M059J (cell line): ENCODE measurements at places on chromosomes 16 and 17. TPM values are rescaled to one million over a fixed set of nuclear protein-coding genes. Genes with fewer than 3 reads are reported as not detected.

TBC1D3 gene
- total RNA-seq = not detected in 2 replicates

HS3ST3B1 gene
- 3.3 and 8.2 TPM in 2 replicates for total RNA-seq

PPP1R27 gene
- not detected in 2 replicates for total RNA-seq

DNA sequence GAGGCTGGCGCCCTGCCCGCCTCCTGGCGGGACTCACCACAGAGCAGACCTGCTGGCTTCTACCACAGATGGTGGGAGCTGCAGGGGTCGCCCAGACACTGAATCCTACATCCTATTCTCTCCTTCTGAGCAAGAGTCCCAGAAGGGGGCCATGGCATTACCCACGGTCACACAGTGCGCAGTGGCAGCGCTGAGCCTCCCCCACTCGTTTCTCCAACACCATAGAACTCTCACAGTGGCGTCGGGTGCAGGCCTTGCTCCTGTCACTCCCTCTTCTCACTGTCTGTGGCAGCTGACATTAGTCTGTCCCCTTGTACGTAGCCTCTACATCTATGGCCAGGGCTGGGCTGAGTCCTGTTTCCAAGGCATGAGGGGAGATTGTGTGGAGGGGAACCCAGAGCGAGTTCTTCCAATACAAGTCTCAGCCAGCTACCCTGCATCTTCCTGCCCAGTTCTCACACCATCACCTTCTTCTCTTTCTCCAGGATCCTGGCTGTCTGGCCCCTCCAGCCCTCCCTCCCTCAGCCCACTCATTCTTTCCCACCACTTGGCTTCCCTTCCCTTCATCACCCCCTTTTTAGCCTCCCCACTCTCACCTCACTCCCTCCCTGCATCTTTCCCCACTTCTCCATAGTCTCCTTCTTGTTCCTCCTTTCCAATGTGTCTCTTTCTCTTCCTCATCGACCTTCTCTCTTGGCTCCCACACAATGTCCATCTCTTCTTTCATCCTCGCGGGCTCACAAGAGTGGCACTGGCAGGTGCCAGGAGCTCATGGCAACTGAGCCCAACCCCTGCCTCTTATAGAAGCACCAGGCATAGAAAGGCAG is 5.9 kb downstream of the UBTF start:
- DNase-seq = no peak

GRCh38 chr17:45951941-45952340 is 47.1 kb upstream of the STH start:
- no peak for DNase-seq

DNA sequence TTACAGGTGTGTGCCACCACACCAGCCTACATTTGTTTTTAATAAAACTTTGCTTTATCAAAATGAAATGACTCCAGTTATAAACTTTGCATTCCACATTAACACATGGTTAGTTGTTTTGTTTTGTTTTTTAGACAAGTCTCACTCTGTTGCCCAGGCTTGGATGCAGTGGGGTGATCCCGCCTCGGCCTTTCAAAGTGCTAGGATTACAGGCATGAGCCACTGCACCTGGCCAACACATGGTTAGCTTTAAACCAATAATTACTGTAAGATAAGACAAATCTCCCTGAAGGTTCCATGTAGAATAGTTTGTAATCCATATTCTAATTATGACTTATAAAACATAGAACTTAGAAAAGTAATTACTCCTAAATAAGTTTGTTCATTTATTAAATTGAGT is 89.8 kb upstream of the MED13 start:
- no peak for DNase-seq

SEPTIN12 gene
- not detected in 2 replicates for total RNA-seq

PRRT2 gene
- total RNA-seq = 0.20 and 0.94 TPM in 2 replicates

- no peak for DNase-seq
Observed at GRCh38 chr17:48600244-48601098, 4.3 kb downstream of the HOXB6 start.
